Amniotic epithelial cell (primary cell): ENCODE measurements at places on chromosomes 11 and 22.

DNA sequence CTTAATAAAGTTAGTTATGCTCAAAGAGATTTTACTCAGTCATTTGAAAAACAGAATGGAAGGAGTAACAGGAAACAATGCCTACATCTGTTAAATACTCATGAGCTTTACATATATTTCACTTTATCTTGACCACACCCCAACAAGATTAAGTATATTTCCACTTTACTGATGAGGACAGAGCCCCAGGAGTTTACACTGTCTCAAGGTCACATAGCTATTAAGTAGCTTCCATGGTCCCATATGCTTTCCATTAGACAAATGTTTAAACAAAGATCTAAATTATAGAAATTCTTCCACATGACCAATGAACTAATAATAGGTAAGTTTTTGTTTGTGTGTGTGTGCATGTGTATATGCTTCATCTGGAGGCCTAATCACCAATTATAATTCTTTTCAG lies 30.2 kb downstream of the MRTFA start:
- DNase-seq, result no peak

- no peak for DNase-seq
These were observed 30.7 kb downstream of the ST3GAL4 start for GRCh38 chr11:126385991-126386728.

DNA sequence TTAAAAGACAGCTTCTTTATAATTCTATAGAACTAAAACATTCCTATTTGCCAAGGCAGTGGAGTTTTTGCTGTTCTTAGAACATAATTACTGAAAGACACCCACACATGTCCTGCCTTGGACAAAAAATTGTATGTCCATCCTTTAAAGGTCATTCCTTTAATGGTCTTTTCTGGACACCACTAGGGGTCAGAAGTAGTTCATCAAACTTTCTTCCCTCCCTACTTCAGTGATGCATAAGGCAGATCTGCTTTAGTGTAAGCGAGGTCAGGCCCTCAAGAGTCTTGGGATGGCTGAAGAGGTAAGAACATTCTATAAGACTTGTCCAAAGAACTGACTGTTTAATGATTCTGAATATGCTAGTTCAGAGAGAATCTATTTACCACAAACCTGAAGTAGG lies 4.3 kb upstream of the OR51V1 start:
- peak; percentile 84 for DNase-seq

GRCh38 chr11:23765682-23766252 lies 731.1 kb upstream of the LUZP2 start:
- peak; percentile 49 for DNase-seq

- DNase-seq, result peak; percentile 3
These were observed 32.9 kb downstream of the SCUBE1 start for GRCh38 chr22:43310311-43310710.

GRCh38 chr11:12232817-12233601 lies 122.6 kb downstream of the MICAL2 start:
- peak; percentile 94 for DNase-seq

GRCh38 chr11:57217053-57217452 lies 20.0 kb downstream of the APLNR start:
- DNase-seq, result no peak

DNA sequence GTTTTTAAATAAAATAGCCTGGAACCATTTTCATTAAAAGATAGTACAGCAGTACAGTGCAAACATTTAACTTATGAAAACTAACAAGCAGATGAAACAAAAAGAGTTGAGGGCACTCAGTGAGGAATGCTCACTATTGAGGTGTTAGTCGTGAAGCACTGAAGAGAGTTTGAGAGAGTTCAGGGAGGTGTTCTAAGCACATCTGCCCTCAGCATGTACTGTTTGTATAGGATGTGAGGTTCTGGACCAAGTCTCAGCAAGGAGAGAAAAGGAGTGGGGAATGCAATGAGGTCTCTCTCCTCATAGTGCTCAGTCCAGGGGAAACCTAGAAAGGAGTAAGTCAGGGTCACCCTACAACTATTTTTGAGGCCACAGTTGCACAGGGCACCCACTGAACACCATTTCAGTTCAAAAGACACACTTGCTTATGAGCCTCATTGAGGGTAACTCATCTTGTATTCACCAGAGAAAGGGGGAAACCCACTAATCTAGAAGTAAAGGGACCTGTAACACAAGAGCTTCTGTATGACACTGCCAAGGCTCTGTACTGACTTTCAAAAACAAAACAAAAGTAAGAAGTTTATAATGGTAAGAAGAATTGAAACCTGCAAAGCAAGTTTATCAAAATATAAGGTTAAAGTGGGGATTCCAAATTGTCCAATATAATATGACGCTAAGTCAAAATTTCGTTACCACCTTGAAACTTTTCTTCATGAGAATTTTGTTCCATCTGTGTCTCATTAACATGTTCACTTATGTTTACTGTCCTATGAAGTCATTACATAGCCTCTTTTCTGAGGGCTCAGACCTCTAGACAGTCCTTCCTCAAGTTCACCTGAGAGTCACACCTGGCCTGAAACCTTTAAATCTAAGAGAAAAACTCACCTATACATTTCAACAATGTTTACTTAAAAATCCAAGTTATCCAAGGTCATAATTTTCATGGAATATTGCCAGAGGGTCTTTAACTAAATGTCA lies 275.3 kb downstream of the ETS1 start:
- DNase-seq, result no peak

DNA sequence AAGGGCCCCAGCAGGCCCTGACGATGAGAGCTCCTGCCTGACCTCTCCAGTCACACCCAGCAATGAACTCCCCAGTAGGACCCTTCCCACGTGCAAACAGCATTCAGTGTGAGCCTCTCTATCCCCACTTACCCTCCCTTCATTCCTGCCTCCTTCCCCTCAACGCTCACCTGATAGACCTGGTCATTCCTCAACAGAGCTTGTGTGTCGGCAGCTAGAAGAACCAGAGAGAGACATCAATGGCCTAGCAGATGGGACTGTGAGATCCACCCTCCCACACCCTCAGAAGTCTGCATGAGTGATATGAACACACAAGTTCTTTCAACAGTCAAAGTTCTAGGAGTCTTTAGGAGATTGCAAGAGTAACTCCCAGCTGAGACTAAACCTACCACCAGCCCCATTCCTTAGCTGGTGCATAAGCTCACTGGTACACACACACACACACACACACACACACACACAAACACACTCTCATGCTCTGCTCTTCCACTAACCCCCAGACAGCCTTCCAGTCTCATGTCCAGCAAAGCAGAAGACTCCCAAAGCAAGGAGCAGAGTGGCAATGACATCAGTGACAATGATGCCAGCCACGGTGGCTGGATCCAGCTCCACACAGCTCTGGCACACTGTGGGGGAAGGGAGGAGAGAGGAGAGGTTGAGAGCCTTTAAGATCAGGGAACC lies 3.1 kb downstream of the CD3D start:
- DNase-seq, result no peak

DNA sequence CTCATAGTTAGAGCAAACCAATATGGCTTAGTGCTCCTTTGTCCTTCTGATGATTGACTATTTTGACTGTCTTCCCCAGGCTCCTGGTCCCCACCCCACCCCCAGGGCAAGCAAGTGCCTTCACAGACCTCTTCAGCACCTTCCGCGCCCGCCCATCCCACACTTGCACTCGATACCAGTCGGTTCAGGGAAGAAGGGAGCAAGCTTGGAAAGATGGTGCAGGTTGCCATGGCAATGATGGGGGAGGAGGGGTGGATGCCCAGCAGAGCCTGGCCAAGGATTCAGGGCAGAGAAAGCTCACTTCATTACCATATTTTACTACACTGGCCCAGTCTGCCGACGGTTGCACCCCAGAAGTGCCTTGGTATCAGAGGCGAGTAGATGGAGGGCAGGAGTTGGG lies 2.2 kb downstream of the TMEM132A start:
- DNase-seq, result no peak

DNA sequence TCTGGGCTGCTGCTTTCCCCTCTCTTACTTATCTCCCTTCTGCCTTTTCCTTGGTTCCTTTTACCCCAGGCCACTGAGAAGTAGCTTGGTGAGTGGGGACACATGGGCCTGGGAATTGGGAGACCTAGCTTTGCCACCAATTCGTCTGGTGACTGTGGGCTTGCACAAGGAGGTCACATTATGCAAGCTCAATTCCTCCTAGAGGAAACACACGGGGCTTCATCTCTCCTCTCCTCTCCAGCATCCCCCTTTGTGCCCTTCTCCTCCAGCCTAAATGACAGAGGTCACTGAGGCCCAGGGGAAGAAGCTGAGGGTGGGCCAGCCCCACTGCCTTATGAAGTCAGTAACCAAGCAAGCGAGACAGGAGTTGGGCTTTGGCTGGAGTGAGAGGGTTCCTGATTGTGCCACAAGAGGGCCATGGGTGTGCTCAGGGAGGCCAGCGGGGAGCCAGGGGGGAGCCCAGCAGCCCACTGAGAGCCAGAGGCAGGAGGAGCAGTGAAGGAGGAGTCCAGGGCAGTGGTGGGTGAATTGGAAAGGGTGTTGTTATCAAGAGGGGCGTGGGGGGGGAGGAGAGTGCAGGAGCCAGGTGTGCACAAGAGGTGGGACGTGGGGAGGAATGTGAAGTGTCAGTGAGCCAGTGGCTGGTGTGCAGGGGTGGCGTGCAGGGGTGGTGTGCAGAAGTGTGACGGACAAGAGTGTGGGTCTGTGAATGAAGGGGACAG lies 2.0 kb downstream of the CLCF1 start:
- DNase-seq, result peak; percentile 43

- no peak for DNase-seq
These were observed 24.8 kb downstream of the RNF169 start for GRCh38 chr11:74773476-74773875.

DNA sequence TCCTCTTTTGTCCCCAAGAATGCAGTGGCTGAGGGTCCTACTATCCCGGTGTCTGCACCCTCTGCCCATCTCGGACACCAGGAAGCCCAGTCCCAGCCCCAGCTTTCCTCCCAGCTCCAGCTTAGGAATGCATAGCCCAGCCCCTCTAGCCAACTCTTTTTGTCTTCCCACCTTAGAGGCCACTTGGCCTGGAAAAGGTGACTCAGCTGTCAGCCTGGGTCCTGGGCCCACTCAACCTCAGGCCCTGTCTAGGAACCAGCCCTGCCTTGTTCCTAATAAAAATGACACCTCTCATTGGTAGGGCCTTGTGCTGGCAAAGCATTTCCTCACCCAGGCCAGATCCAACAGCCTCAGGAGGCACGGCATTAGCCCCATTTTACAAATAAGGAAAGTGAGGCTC lies 28.2 kb downstream of the PDE2A start:
- no peak for DNase-seq

- DNase-seq, result peak; percentile 21
These were observed 46.2 kb upstream of the CSTF3 start for GRCh38 chr11:33207408-33207985.

- no peak for DNase-seq
These were observed 538.2 kb downstream of the LRRC4C start for GRCh38 chr11:40921246-40921645.

- no peak for DNase-seq
These were observed 153.0 kb downstream of the SPATA19 start for GRCh38 chr11:133692126-133692934.

DNA sequence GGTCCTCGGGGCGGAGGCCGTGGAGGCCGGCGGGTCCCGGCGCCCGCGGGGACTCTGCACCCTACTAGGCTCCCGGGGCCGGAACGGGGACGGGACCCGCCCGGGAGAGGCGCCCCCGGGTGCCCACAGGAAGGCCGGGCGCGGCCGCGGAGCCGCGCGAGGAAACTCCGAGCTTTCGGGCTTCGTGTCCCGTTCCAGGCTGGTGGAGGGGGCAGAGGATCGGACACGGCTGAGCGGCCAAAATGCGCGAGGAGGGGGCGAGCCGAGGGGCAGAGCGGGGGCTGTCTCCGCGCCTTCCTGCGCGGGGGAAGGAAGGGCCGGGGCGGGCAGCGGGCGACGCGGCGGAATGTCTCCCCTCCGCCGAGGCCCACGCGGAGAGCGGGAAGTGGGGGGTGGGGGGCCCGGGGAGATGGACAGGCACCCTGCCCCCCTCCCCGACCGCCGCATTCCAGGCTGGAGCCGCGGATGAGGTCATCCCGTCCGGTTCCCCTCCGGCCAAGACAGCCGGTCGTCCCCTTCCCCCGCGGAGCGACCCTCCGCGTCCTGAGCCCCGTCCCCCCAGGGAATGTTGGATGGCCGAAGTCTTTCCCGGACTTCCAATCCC lies 430 bp downstream of the CDC42EP1 start:
- peak; percentile 66 for DNase-seq

DNA sequence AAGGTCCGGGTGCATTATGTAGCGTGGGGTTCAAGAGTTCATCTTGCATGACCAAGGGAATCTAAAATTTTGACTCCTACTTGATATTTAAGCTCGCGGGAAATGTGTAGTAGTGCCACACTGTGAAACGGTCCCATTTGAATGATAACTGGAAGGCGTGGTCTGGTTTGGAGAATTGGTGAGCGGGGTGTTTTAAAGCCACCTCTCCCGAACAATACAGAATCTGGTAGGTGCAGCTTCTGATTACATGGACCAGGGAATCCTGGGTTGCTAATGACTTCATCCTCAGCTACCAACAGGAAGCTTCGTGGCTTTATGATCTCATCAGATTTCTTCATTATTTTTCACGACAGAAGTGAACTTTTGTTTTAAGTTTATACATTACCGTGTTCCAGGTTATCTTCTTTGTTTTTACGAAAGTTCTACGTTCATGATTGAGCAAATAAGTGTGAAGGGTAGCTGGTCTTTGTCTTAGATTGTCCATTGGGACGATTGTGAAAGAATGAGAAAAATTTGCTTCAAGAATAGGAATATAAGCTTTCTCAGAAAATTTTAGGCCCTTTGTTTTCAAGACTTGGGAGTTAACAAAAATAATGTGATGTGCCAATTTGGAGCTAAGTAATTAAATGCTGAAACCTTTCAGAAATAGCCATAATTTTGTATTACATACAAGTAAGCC lies 1.7 kb downstream of the QSER1 start:
- peak; percentile 86 for DNase-seq

DNA sequence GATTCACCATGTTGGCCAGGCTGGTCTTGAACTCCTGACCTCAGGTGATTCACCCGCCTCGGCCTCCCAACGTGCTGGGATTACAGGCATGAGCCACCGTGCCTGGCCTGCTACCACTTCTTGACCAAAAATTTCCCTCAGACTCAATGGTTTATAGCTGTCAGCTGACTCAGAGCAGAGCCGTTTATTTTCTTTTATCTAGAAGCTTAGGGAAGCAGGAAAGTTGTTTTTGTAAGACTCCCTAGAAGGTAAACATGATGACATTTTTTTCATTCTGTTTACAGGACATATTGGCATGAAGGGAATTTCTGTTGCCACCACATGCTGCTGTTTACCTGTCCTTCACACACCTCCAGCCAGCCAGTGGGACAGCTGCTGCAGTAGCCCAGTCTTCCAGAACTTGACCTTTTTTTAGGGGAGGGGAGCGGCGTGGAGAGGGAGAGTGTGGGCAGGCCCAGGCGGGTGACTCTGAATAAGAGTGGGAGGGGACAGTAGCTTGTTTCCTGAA lies 56.1 kb upstream of the PTPRJ start:
- peak; percentile 94 for DNase-seq

GRCh38 chr22:19815823-19816290 lies 38.8 kb downstream of the GNB1L start:
- no peak for DNase-seq

GRCh38 chr11:94652735-94653284 lies 85.6 kb downstream of the PIWIL4 start:
- DNase-seq, result no peak

- DNase-seq, result no peak
These were observed 89.7 kb downstream of the EFCAB6 start for GRCh38 chr22:43722444-43722843.

GRCh38 chr22:17827466-17827865 lies 53.2 kb upstream of the BID start:
- no peak for DNase-seq
